CD4-positive, alpha-beta T cell treated with Interferon alpha-2 for 1 hour (primary cell): ENCODE measurements at places on chromosomes 16 and 17.

DNA sequence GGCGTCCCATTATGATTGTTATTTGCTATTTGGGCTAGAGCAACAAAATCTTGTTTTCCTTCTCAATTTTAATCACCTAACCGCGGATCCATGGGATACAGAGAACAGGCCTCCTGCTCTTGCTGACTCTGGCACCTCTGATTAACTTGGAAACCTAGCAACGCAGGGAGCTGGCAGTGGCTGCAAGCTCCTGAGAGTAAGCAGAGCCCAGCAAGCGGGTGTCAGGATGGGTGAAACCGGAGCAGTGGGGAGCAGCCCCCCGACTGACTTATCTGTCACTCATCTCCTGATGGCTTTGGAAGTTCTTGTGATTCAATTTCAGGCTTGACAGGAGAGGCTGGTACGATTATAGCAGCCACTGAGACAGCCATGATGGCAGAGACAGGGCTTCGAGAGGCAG, 45.5 kb upstream of the CDC42EP4 start:
- no peak for DNase-seq

GRCh38 chr17:78828470-78829185, 12.0 kb downstream of the USP36 start:
- no peak for DNase-seq

GRCh38 chr17:49820773-49821172, 27.1 kb downstream of the TAC4 start:
- DNase-seq, result no peak

DNA sequence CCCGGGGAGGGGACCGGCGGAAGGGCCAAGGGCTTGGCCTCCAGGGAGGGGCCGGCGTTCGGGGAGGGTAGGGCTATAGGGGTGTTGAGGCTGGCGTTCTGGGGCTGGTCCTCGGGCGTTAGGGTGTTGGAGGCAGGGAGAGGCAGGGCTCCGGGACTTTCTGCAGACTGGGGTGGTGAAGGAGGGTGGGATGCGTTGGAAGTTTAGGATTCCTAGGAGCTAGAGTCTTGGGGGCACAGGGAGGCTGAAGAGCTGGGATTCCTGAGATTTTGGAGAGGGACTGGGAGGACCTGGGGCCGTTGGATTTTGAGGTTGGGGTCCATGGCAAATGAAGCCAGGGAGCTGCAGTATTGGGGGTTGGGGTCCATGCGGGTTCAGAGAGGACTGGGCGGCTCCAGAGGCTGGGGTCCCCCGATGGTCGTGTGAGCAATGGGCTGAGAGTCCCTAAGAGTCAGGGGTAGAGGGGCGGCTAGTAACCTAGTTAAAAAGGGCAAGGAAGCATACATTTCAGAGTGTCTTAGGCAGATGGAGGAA, 740 bp downstream of the NFATC2IP start:
- no peak for DNase-seq

DNA sequence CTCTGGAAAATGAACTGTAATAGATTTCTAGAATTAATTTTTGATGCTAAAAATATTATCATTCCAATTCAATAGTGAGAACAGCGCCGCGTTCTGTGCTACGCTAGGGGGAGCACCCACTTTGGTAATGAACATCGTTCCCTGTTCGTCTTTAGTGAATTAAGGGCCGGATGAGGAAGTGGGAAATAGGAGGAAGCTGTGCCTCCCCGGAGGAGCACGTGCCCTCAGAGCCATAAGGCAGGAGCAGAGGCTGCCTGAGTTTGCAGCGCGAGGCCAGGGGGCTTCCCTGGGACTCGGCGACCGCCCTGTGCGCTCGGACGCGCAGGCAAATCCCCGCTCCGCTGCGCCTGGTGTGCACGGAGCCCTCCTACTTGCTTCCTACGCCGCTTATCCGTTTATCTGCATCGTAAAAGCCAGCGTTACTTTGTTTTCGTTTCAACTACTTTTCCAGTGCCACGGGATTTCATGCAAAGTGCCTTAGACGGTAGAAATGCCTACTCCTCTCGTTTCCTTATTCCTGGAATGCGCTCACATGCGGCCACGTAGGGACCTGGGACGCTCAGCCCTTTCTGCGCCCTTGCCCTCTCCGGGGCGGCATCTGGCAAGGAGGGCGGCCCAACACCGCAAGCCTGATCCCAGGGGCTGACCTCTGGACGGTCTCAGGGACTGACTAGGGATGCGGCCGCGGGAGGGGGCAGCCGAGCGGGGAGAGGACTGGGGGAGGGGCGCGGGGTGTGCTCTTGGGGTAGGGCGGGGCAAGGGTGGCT, 76.4 kb downstream of the KCNJ12 start:
- peak; percentile 44 for DNase-seq

- no peak for DNase-seq
Observed at GRCh38 chr16:80372341-80372740, 168.5 kb upstream of the DYNLRB2 start.

DNA sequence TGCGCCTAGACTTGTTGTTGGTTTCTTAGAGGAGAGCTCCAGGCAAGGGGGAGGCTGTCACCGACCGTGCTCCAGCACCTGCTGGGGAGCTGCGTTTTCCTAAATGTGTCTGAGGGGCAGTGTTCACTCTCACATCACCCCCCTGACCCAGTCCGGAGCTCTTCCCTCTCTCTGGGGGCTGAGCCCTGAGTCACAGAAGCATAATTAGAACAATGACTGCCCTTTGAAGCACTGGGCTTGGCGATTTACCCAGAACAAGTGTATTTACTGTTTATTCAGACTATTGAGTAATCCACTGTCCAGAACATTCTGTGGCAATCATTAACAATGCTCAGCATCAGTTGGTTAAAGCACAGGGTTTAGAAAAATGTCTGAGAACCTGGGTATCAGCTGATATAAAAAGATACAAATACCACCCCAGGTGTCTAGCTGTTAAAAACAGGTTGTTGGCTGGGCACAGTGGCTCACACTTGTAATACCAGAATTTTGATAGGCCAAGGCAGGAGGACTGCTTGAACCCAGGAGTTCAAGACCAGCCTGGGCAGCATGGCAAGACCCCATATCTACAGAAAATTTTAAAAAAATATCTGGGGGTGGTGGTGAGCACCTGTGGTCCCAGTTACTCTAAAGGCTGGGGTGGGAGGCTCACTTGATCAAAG, 8.1 kb downstream of the CES4A start:
- no peak for DNase-seq

DNA sequence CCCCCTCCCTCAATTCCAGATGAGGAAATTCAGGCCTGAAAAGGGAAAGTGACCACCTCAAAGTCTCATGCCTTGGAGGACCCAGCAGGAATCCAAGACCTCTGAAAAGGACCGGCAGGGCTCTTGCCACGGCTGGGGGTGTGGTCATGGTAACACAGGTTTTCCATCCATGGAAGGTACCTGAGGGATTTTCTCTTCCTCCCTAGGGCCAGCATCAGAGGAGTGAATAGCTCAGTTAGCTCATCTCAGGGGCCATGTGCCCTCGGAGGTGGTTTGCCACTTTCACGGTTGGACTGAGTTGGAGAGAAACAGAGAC, 1.3 kb downstream of the CIITA start:
- no peak for DNase-seq

DNA sequence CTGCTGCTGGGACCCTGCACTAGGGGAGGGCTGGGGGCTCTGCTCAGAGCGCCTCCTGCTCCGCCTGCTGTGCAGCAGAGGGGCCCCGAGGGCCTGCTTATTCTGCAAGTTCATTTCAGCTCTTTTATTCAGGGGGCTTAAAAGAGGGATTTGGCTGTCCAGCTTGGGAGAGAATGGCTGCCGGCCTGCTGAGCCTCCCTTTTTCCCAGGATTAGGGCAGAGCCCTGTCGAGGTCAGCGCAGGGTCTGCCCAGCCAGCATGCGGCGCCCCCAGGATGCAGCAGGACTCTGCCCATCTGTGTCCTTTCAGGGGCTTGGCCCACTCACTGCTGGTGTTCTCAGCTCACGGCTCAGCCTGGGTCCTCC, 1.1 kb downstream of the SMIM5 start:
- DNase-seq, result no peak

GRCh38 chr17:689556-690275, 24.9 kb downstream of the VPS53 start:
- DNase-seq, result no peak

- DNase-seq, result no peak
Observed at GRCh38 chr16:73797115-73797514, 499.5 kb upstream of the PSMD7 start.

DNA sequence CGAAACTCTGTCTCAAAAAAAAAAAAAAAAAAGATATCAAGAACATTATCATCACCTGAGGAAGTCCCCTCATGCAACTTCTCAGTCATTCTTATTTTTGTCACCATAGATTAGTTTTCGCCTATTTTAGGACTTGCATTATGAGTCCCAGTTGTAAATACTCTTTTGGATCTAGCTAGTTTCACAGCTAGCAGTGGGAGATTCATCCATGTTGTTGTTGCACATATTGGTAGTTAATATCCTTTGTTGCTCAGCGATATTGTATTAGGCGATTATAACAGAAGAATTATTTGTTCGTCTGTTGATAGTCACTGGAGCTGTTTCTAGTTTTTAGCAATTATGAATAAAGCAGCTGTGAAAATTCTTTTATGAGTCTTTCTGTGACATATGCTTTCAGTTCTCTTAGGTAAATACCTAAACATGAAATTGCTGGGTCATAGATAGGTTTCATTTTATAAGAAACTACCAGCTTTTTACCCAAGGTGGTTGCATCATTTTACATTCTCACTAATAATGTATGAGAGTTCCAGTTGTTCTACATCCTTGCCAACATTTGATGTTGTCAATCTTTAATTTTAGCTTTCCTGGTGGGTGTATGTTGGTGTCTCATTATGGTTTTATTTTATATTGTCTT, 40.7 kb upstream of the MAP3K14 start:
- DNase-seq, result no peak

DNA sequence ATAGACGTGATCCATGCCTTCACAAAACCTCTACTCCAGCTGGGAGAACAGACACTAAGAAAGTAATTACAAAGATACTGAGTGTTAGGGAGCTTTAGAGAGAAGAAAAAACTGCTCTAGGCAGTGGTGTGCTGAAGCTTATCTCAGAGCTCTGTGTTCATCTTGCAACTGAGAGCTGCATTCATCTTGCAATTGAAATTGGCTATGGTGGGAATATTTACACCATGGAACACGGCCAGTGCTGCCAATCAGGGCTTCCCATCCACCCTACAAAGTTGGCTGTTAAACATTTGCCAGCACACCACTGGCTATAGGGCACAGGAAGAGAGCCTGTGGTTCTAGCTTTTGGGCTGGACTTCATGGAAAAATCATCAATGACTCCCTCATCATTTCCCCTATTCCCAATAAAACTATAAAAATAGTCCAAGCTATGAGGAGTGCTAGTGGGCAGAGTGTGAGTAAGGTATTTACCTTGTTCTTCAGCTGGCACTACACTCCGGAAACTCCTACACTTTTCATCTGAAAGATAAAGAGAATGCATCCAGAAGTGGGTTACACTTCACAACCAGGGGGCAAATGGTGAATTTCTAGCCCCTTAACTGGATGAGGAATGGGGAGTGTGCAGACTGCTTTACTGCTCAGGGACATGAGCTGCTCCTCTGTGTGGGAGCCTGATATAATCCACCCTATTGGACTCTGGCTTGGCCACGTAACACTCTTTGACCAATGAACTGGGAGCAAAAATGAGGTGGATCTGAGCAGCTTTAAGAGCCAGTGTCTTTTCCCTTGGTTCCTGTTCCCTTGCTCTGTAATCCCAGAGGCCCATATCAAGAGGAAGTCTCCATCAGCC, 11.6 kb downstream of the GSG1L2 start:
- no peak for DNase-seq

DNA sequence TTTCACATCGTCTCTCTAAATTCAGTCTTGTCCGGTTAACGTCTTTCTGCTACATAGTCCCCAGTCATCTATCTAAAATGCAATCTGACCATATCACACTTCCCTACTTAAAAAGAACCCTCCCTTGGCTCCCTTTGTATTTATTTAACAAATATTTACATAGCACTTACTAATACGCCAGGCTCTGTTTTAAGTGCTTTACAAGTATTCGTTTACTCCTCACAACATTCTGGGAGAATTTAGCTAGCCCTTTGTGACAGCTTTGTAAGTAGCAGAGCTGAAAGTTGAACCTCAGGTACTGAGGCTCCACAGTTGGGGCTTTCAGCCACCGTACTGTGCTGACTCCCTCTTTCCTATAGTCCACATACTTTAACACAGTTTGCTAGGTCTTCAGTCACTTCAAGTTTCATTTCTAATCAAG, 9.2 kb downstream of the PAFAH1B1 start:
- no peak for DNase-seq

DNA sequence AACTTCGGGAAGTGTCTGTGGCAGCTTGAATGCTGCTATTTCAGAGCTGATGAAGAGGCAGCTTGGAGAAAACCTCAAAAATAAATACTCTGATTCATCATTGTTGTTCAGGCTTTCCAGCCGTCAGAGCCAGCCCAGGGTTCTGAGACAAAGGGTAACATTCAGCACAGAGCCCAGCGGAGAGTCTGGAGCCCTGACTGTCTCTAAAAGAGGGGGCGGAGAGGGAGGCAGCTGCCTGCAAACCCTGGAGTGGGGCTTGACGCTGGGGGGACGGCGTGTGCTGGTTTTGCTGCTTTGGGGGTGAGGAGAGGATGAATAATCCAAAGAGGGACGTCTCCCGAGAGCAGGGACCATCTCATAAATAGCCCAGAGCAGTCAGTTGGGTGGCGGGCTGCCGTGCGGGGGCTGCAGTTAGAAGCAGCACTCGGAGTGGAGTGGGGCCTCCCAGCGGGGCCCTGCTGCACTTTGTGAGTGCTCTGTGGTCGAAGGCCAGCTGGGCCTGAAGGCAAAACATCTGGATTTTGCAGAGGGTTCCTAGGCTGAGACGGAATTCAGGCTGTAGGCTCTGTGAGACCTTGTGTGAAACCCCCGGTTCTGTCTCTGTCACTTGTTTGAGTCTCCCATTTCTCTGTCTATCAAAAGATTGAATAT, 237.8 kb downstream of the PRKCA start:
- no peak for DNase-seq

- DNase-seq, result no peak
Observed at GRCh38 chr17:49433000-49433694, 18.5 kb upstream of the PHB1 start.

DNA sequence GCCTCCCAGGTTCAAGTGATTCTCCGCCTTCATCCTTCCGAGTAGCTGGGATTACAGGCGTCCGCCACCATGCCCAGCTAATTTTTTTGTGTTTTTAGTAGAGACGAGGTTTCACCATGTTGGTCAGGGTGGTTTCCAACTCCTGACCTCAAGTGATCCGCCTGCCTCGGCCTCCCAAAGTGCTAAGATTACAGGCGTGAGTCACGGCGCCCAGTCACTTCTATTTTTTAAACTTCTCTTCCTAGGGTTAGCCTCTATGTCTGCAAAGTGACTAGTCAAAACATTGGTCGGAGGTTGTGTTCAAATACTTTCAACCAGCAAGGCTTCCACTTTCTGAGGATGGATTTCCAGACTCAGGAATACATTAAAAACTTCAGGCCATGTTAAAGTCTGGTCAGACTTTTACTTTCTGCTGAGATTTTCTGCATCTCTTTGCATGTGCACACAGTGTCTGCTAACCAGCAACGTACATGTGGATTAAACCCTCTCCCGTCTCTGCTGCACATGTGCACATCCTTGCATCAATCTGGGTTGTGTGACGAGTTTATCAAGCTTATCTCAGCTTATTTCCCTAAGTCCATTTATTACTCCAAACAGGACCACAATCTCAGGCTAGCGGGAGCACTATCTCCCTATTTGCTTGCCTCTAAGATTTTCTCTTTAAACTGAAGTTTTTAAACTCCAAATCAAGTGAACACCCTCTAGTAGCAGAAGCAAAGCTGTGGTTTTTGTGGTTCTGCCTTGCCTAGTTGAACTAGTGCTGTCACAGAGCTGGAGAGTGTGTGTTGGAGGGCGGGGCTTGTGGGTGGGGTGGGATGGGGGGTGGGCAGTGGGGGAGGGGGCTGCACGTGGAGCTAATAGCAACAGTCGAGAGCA, 525.2 kb upstream of the GOT2 start:
- peak; percentile 6 for DNase-seq

- no peak for DNase-seq
Observed at GRCh38 chr17:2111691-2112090, 56.8 kb downstream of the HIC1 start.

- DNase-seq, result no peak
Observed at GRCh38 chr16:57432989-57433388, 14.2 kb downstream of the CIAPIN1 start.
